LHCN-M2 (cell line): ENCODE measurements at places on chromosomes 6 and 20. TPM values are rescaled to one million over a fixed set of nuclear protein-coding genes. Genes with fewer than 3 reads are reported as not detected.

Gene PPP1R14C
- not detected in 2 replicates for total RNA-seq

Gene TFAP2D
- not detected in 2 replicates for total RNA-seq

Gene NFATC2
- total RNA-seq, result 0.06 TPM in 2 replicates

Gene MPIG6B
- not detected in 2 replicates for total RNA-seq

Gene CENPW
- total RNA-seq, result 17.8 and 22.0 TPM in 2 replicates

Gene ANKRD66
- not detected in 2 replicates for total RNA-seq

Gene CLIC5
- total RNA-seq, result not detected in 2 replicates

Gene ELOVL2
- 0.06 TPM in 1 of 2 replicates, not detected in the other for total RNA-seq

Gene PERP
- 0.63 and 0.96 TPM in 2 replicates for total RNA-seq

Gene TAGAP
- total RNA-seq, result not detected in 2 replicates

Gene C6orf163
- total RNA-seq, result 0.46 TPM in 1 of 2 replicates, not detected in the other

Gene PRPF6
- 50.1 and 60.4 TPM in 2 replicates for total RNA-seq

Gene ZCCHC3
- total RNA-seq, result 14.0 and 15.9 TPM in 2 replicates

Gene ERVFRD-1
- not detected in 2 replicates for total RNA-seq

Gene FHL5
- not detected in 2 replicates for total RNA-seq

Gene APOBEC2
- total RNA-seq, result 0.63 TPM in 1 of 2 replicates, not detected in the other

Gene SLC44A4
- total RNA-seq, result 0.06 TPM in 1 of 2 replicates, not detected in the other

Gene THBS2
- 14.9 and 18.6 TPM in 2 replicates for total RNA-seq
